ENCODE measurements at places on chromosomes 6 and 20.

DNA sequence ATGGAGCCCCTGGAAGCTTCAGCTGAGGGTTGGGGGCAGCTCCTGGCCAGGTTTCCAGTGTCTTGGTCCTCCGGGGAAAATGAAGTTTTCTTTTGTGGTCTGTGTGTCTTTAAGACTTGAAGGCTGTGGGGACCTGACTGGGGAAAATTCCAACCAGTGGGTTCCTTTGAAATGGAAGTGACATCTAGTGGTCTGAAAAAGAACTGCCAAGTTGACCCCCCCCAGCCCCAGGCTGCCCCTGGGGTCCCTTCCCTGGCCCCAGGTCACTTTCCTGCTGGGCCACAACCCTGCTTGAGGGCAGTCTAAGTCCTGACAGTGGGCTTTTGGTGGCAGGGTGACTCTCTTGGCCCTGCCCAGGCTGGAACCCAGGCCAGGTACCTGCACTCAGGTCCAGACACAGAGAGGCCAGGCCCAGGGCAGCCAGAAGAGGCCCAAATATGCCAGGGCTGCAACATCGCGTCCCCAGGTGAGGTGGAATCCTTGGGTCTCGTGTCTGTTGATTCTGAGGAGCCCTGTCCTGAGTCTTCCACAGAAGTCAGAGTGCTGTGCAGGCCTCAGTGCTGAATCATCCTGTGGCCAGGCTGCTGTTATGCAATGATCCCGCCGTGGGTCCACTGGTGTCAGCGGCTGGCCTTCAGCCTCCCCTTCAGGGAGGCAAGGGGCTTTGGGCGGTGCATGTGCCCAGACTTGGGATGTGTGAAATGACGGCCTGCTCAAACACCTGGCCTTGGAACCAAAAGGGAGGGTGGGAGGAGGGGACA is 68.4 kb downstream of the VEGFA start:
- DNase-seq: peak; percentile 5

DNA sequence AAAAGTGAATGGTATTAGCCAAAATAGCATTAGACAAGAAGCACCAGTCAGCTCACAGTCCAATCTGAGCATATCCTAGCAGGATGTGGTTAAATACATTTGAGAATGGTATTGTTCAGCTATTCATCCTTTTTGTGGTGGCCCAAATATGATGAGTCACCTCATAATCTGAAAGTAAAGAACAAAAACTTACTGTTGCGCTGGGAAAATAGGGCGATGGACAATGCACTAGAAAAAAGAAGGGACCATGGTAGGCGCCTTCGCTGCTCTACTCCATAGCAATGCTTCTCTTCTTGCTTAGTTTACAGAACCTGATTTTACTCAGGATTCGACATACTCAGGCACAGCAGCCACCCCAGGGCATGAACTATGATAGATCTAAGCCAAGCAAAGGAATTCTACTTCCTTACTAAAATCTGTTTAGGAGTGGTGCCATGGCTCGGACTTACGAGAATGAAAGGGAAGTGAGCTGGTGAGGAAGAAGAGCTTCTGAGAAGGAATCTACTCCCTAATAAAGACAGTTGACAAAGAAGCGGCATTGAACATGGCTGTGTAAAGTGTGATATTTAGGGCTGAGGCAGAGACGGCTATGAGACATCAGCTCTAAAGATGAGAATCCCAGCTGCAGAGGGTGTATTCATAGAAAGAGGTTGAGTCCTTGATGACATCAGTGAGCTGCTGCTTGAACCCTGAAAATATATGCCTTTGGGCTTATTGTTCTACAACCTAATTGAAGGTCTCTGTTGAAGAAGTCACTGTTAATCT is 16.6 kb upstream of the FBXO9 start:
- peak; percentile 50 for DNase-seq

- no peak for DNase-seq
Observed at GRCh38 chr20:60086821-60087562, 128.8 kb downstream of the CDH26 start.

DNA sequence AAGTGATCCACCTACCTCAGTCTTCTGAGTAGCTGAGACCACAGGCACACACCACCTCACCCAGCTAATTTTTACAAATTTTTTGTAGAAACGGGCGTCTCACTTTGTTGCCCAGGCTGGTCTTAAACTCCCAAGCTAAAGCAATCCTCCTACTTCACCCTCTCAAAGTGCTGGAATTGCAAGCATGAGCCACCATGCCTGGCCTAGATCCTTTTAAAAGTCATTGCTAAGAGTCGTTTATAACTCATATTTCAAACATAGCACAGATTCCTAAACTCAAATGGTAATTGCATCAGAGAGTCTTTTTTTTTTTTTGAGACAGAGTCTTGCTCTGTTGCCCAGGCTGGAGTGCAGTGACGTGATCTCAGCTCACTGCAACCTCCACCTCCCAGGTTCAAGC is 7.7 kb upstream of the SAMHD1 start:
- no peak for DNase-seq

DNA sequence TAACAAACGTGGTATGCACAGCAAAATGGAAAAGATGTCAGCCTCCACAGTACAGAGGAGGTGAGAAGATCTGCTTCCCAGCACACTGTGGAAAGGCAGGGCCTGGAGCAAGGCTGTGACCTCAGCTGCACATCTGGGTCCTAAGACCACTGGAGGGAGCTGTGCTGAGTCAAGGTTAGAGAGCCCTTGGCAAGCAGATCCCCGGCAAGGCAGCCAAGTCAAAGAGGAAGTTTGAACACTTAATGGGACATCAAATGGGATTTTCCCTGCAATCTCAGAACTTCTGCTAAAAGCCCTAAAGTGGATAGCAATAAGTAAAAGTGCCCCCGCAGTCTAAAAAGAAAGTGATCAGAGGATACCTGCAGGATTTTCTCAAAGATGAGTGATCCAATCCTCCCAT is 39.5 kb downstream of the UNC5CL start:
- DNase-seq: peak; percentile 25

- DNase-seq: no peak
Observed at GRCh38 chr6:118485601-118486550, 62.2 kb upstream of the PLN start.

DNA sequence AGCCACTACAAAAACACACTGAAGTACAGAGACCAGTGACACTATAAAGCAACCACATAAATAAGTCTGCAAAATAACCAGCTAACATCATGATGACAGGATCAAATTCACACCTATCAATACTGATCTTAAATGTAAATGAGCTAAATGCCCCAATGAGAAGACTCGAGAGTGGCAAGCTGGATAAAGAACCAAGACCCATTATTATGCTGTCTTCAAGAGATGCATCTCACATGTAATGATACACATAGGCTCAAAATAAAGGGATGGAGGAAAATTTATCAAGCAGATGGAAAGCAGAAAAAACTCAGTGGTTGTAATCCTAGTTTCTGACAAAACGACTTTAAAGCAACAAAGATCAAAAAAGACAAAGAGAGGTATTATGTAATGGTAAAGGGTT is 138.1 kb upstream of the PLN start:
- no peak for DNase-seq

- DNase-seq: no peak
Observed at GRCh38 chr6:65667916-65668656, 38.9 kb downstream of the EYS start.

DNA sequence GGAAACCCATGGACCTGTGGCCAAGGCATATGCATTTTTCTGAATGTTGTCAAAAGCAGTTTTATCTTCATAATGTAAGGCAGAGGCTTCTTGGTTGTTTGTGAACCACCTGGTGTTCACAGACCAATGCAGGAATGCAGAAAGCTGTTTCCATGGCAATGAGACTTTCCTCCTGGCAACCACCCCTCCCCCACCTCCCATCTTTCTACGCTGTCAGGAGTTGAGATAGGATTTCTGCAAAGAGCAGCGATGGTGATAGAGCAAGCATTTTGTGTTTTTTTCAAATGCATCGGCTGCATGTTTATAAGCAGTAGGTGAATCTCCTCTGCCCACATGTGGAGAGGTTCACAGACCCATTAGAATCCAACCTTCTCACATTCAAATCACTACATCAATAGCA is 114.1 kb upstream of the SMLR1 start:
- DNase-seq: no peak

GRCh38 chr6:119481976-119482375 is 132.4 kb upstream of the MAN1A1 start:
- DNase-seq: no peak

GRCh38 chr20:23159947-23160318 is 73.8 kb upstream of the CD93 start:
- no peak for DNase-seq

DNA sequence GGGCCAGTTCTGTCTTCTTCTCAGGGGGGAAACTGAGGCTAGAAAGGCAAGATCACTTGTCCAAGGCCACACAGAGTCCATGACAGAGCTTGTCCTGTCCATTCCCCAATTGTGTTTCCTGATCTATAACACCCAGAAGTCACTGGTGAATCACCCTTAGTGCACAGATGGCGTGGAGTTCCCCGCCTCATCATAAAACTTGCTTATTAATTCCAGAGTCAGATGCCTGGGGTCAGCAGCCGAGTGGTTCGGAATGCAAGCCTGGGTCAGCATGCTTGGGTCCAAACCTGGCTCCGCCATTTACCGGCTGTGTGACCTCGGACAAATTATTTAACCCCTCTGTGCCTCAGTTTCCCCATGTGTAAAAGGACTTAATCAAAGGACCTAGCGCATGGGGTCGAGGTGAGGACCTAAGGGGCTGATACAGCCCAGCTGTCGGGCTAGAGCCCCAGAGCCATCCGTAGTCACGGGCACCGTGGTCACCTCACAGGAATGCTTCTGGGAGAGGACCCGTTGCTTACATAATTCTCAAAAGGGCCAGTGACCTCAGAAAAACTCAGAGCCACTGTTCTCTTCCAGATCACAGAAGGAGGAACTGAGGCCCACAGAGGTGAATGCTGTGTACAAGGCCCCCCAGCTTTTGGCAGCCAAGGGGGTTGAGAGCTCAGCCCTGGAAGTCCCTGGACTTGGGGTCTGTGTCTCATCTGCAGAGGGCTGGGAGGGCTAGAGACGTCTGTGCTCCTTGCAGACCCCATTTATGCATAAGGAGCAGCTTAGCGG is 1.4 kb upstream of the ZBP1 start:
- no peak for DNase-seq

DNA sequence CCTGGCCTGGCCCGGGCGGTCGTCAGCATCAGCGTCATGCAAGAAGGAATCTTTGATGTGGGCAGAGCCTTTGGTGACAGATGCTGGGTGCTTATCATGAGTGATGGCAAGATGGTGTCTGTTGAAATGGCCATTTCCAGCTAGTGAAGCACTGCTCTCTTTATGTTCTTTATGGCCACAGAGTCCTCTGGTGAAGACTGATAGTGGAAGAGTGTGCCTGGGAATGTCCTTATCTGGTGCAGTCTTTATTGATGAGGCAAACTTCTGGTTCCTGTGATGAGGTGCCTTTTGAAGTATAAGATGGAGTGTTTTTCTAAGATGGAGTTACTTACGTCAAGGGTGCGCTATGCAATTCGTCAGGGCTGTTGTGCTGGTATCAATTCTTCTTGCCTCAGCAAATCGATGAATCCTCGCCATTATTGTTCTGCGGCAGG is 22.6 kb upstream of the CCR6 start:
- no peak for DNase-seq

GRCh38 chr20:58268936-58269619 is 40.4 kb upstream of the RAB22A start:
- DNase-seq: no peak

DNA sequence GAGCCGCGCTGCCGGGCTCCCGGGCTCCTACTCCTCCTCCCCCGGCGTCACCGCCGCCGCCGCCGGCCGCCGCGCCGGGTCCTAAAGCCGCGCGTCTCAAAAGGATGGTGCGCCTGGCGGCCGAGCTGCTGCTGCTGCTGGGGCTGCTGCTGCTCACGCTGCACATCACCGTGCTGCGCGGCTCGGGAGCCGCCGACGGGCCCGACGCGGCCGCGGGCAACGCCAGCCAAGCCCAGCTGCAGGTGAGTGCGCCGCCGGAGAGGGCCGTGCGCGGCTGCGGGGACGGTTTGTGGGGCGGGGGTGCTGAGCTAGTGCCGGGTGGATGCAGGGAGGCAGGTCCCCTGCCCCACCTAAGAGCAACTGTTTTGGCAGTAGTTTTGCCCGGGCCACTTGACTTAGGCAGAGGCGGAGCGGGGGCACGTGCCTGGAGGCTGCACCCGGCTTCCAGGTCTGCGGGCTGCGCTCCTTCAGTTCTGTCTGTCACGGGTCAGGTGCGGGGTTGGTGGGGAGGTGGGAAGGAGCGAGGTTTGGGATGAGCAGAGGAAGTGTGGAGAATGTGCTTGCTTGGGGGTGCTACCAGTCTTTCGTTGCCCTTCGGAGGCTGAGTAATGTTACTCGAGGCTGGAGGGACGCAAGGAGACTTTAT is 722 bp downstream of the ISM1 start:
- DNase-seq: peak; percentile 77

DNA sequence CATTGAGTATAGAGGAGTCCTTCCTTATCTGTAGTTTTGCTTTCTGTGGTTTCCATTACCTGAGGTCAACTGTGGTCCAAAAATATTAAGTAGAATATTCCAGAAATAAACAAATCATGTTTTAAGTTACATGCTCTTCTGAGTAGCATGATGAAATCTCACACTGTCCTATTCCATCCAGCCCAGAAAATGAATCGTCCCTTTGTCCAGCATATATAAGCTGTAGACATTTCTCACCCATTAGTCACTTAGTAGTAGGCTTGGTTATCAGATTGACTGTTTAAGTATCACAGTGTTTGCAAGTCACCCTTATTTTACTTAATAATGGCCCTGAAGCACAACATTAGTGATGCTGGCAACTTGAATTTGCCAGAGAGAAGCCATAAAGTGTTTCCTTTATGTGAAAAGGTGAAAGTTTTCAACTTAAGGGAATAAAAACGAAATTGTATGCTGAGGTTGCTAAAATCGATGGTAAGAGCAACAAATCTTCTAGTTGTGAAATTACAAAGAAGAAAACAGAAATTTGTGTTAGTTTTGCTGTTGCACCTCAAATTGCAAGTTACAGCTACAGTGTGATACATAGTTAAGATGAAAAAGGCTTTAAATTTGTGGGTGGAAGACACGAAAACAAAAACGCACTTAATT is 198.6 kb upstream of the SIM1 start:
- DNase-seq: no peak

DNA sequence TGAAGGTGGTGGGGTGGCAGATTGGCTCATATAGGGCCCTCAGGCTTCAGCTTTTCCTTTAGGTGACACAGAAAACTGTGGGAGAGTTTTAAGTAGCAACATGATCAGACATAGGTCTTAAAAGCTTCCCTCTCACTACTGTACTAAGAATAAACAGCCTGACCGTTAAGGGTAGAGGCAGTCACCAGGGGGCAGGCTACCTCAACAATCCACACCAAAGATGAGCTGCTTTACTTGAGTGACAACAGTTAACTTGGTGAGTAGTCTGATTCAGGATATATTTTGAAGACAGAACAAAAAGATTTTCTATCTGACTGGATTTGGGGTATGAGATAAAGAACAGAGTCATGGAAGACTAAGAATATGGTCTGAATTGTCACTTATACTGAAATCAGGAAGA is 193.1 kb upstream of the SHLD1 start:
- peak; percentile 68 for DNase-seq

GRCh38 chr6:93799226-93799625 is 379.9 kb upstream of the EPHA7 start:
- no peak for DNase-seq

DNA sequence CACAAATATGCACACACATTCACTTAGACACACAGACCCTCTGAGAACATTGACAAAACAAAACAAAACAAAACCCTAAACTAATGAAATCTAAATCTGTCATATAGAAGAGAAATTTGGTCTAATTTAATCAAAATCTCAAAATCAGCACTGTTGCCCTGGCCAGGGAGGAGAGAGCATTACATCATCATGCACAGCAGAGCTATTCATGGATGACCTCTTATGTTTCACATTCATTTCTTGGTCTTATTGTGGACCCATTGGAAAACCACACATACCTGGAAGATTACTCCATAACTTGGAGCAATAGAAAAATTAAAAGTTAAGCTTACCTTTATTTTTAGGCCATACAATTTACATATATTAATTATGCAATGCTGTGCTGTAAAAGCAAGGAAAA is 1223.6 kb upstream of the GJE1 start:
- no peak for DNase-seq
